CD4-positive, alpha-beta T cell treated with Interleukin-12 subunit alpha and Interleukin-12 subunit beta, for 1 hour (primary cell): ENCODE measurements at places on chromosomes 12 and 14.

DNA sequence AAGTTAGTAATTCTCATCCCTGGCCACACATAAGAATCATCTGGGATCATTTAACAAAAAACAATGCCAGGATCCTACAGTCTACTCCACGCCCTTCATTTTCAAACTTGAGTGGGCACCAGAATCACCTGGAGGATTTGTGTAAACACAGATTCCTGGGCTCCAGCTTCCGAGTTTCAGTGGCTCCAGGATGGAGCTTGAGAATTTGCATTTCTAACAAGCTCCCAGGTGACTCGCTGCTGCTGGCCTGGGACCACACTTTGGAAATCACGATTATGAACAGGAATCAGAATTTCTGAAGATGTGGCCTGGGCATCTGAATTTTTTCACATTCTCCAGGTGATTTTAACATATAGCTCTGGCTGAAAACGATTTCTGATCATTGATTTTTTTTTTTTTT, 234.8 kb downstream of the CACNA1C start:
- no peak for DNase-seq

DNA sequence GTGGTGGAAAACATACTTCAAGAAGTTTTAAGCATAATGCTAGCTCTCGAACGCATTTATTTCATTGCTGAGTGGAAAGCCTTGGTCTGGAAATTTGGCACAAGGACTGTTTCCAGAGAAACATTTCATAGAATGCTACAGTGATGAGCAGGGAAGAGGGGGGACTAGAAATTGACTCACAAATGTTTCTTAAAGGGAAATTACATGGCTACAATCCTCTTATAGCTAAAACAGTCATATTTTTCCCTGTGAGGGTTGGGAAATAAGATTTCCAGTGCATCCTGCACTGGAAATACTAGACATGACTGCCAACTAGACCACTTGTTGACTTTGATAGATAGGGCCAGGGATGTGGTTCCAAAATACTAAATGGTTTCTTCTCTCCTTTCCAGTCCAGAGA, 197.3 kb upstream of the RGS6 start:
- no peak for DNase-seq

DNA sequence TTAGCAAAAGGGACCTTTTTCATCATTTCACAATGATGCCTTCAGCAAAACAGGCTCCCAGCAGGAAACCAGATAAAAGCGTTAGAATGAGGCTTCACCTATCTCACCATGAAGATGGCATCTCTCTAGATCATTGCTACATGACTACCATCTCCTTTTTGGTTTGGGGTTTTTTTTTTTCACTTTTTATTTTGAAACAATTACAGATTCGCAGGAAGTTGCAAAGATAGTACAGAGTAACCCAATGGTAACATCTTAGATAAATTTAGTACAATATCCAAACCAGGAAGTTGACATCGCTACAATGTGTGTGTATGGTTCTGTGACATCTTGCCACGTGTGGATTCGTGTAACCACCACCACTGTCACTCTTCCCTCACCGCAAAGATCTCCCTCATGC, 22.3 kb upstream of the PWP1 start:
- DNase-seq: no peak

- peak; percentile 48 for DNase-seq
These were observed 110.9 kb downstream of the KSR2 start for GRCh38 chr12:117857632-117858612.

GRCh38 chr14:105738638-105739037, 212.3 kb downstream of the TMEM121 start:
- DNase-seq: no peak

DNA sequence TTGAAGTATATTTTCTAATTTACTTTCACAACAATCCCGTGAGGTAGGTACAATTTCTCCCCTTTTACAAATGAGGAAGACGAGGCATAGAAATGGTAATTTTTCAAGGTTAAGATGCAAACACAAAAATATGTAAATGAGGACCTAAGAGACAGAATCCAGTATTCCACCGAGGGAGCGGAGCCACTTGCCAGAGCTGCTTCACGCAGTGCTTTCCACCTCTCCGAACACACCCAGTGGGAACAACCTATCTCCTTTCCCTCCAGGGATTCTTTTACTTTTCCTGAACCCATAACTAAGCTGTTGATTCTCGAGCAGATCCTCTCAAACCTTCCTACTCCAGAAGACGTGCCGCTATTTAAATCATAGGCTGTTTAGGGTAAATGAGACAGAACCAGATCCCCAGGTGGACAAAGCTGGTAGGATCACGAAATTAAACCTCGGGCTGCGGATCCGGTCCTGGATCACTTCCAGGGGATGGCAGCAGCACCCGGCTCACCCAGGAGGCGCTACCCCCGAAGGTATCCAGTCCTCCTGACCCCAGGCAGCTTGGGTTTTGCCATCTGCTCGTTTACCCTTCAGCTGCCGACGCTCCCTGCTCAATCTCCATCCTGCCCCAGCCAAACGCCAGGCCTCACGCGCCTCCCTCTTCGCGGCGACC, 1.5 kb downstream of the DDHD1 start:
- peak; percentile 52 for DNase-seq

DNA sequence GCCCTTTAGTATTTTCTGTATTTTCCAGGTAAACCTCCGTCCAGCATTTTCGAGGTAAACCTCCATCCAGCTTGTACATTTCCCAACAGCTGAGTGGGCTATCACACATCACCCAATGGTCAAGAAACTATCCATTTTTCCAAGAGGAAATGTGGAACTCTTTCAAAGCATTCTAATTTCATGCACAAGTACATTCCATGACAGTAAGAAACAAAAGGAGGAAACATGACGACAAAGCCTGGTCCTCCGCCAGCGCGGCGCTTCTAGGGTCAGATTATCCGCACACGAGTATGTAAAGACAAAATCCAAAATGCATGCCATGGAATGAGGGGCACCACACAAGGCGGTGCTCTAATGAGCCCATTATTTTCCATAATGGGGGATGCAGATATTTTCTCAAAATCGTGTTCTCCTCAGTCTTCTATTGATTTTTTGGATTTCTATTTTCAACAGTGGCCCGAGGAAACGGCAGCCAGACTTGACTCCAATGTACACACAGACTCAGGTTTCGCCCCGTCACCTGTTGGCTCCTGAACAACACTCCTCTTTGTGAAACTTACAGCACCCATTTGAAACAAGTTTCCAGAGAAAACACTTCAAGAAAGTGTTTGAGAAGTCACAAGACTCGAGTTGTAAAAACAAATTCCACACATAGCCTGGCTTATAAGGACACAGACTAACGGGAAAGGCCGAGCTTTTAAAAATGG, 107.4 kb downstream of the PRICKLE1 start:
- no peak for DNase-seq

GRCh38 chr12:27555925-27556778, 32.1 kb downstream of the PPFIBP1 start:
- DNase-seq: no peak

- DNase-seq: no peak
These were observed 51.3 kb downstream of the LRCOL1 start for GRCh38 chr12:132558861-132559623.

DNA sequence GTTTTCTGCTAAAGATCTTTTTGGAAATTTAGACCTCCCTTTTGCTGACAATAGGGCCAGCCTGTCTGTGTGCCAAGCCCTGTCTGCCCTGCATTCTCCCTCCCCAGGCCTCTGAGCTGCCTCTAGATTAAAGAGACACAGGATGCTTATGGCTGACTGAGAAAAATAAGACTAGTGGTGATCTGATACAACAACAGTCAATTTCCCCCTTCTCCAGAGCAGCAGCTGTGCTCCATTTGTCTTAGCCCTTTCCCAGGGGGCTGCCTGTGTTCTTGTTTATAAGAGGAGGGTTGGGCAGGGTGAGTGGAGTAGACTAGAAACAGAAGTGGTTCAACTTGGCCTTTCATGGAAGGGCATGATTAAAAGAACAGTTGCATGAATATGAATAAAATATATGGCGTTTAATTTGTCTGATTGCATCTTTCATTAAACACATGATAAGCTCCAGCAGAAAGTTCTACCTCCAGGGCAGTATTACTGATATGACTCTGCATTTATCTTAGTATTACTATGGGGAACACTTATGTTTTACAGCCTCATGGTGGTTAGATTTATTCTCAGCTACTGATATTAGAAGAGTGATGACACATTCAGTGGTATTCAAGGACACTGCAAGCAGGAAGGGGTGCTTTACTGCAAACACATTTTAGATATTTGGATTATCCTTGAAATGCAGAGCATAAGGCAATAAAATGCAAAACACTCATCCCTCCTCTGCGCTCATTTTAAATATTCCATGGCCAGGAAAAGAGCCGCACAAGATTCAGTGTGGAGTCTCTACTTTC, 150.2 kb upstream of the CLEC14A start:
- no peak for DNase-seq

DNA sequence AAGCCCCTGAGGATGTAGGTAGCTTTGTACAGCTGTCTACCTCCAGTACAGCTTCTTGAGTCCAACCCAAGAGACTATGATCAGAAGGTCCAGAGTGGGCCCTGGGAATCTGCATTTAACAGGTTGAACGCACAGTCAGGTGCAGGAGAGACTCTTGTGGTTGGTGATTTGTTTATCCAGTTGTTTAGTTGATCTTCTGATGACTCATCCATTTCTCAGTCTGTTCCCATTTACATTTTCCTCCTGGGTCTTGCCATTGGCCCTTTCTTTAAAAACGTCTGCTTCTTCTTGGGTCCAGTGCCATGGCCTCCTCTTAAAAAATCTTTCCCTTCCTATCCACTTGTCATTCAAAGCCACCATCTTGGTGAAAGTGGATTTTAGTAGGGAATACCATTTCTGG, 734.2 kb downstream of the MED13L start:
- DNase-seq: no peak

- no peak for DNase-seq
These were observed 948.8 kb upstream of the USP15 start for GRCh38 chr12:61311413-61311812.

DNA sequence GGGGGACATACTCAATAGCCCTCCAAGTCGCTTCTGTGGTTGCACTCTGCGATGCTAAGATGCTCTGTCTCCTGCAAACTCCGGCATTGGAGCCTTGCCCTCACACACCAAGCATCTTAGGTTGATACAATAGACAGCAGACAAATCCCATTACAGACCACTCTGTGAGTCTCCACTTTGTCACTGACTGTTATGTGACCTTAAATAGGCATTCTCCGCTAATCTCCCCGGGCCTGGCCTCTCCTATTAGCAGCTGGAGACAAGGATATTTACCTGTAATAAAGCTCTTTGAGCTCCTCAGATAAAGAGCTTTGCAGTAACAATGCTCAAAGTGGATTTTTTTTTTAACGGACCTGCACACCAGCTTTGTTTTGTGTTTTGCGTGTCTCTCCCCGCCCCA, 479.7 kb upstream of the TBX3 start:
- DNase-seq: no peak

DNA sequence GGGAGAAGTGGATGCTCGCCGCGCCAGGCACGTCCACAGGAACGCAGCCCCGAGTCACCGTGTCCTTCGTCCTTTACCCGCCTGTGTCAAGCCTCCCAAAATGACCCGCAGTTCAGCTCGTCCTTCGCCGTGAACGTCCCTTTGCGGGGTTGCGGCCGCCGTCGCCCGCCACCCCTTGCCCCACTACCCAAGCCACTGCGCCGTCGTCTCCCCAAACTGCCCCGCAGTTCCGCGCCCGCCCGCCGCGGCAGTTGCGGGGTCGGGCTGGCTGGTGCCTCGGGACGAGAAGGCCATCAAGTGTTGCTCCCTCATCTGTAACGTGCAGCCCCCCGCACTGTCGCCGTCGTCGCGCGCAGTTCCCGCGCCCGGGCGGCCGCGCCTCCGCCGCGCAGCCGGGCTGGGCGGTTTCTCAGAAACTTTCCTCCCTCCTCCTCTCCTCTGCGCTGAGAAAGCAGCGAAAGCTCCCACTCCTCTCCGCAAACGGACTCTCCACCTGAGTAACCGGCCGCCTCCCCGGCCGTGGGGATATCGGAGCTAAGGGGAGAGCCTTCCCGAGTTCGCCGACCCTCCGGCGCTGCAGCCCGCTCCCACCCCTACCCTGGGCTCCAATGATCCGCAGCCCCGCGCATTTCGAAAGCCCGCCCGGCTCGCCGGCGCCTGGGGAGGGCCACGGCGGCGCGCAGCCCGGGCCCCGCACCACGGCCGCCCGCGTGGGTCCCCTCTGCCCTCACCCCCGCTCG, 6.7 kb downstream of the CDKN1B start:
- peak; percentile 57 for DNase-seq

DNA sequence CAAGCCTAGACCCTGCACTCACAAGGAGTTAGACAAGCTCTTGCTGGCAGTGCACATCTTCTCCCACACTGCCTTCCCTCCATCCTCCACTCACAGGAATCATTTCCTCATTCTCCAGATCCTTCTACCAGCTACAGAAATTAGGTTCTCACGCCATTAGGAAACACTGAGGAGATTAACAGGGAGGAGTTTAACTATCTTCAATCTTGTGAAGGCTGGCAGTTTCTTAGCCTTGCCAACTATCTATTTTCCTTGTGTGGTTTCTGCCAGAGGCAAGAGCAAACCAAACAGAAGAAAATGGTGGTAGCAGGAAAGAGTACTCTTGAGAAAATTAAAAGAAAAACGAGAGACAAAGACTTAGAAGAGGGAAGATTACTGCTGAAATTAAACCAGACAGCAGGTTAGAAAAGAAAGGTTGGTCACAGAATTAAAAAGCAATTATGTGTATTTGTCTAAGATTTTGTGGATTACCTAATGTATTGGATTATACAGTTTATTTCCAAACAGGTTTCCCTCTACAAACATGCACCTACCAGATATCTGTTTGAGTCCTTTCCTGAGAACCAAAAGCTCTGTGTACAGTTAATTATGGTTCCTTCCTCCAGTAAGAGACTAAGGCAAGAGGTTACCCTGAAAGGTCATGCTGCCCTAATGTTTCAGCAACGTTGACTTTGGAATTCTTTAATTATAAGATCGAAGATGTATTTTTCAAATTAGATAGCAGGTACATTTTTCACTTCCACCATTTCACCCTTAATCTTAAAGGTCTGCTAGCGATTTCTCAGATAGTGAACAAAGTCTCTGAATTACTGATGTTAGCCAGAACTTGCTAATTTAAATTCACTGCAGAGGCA, 5.0 kb downstream of the RERG start:
- DNase-seq: no peak

DNA sequence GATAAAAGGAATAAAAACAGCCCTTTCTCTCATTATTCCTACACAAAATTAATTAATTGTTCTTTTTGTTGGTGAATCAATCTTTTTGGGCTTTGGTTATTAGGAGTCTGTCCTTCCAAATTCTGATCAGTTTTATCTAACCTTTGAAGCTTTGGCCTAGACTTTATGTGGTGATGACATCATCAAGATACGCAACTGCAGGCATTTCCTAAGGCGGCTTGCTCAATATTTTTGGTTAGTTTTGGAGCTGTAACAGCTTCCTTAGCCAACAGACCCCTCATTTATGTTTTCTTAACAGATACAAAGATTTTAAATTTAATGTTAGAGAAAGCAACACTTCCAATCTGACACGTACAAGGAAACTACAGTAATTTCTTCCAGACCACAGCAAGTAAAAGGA, 87.8 kb upstream of the PDE3A start:
- DNase-seq: no peak

GRCh38 chr14:55074662-55075061, 23.2 kb downstream of the MAPK1IP1L start:
- no peak for DNase-seq

GRCh38 chr12:6899837-6900519, 4.6 kb upstream of the LRRC23 start:
- peak; percentile 34 for DNase-seq
